Adrenal gland (tissue), 19 donors: ENCODE measurements at places on chromosomes 3 and 15.

DNA sequence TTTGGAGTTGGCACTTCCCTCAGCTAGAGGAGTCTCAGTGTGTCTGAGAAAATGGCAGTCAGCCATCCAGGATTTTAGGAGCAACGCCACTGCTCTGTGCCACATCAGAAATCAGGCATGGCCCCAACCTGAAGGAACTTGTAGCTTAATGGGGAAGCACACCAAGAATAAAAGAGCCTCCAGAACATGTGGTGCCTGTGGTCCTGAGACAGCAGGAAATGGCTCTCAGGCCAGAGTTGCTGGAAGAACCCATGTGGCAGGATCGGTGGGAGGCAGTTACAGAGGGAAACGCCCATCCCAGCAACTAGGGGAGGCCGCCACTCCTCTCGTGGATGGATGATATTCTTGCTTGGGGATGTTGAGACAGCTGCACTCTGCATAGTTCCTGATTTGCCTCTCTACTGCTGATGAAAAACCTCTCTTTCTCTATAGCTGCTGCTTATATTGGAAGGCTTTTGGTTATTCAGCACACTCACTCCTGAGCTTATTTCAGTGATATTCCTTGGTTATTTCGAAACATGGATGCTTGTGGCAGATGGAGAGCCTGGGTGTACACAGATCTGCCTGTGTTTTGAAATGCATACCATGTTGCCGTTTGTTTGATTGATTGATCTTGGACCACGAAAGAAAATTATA lies 52.4 kb downstream of the KLHL25 start:
- no peak for DNase-seq

- DNase-seq, result no peak
Observed at GRCh38 chr3:195209083-195209846, 61.7 kb downstream of the XXYLT1 start.

GRCh38 chr3:13515786-13516759 lies 32.9 kb upstream of the FBLN2 start:
- no peak for DNase-seq

DNA sequence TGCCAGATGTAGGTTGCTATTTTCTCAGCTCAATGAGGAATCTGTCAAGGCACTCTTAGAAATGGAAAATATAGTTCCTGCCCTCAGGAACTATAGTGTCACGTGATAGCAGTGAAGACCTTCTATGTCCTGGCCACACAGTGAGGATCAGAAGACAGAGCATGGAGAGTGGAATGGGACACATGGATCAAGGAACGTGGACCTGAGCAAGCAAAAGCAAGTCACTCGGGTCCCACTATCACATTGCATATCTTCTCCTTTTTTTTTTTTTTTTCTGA lies 21.2 kb downstream of the SMAD3 start:
- no peak for DNase-seq

DNA sequence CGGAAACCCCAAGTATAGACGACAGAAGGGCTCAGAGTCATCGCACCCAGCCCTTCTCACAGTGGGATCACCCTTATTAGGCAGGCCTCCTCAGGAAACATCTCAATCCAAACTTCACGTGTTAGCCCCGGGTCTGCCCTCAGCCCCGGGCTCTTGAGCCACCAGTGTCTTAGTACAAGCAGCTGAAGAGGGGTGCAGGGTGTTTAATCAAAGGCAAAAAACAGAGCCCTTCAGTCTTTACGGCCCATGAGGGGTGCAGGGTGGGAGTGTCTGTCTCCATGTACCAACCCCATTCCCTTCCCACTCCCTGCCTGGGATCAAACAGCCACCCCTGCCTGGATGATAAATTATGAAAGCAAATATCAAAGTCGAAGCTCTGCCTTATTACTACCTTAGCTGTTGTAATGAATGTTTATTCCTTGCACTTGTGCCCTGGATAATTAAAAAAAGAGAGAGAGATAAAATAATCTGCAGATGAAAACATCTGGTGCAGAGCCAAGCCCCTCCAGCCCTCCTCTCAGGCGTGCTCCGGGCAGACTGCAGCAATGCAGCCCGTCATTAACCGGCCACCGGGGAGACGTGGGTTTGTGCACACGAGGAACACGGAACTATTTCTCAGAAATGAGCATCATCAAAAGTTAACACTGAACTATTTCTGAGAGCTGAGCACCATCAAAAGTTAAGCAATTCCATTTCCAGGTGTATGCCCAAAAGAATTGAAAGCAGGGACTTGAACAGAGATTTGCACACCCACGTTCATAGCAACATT lies 64.5 kb downstream of the ADAMTS17 start:
- DNase-seq, result no peak

- no peak for DNase-seq
Observed at GRCh38 chr15:69104050-69104750, 56.2 kb upstream of the GLCE start.

DNA sequence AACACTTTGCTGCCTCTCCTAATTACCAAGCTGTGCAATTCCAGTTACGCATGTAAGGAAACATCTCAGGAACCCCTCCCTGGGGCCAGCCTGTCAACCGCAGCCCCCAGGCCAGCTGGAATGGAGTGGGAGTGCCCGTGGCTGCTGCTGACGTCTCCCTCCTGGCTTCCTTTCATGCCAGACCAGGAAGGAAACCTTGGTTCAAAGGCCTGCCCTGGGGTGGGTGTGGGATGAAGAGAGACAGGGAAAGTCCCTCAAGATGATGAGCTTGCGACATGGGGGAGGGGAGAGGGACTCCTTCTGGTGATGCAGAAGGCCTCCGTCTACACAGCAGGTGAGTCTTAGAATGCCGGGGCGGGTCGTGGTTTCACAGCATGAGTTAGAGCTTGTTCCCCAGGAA lies 11.4 kb upstream of the CYP11A1 start:
- no peak for DNase-seq

DNA sequence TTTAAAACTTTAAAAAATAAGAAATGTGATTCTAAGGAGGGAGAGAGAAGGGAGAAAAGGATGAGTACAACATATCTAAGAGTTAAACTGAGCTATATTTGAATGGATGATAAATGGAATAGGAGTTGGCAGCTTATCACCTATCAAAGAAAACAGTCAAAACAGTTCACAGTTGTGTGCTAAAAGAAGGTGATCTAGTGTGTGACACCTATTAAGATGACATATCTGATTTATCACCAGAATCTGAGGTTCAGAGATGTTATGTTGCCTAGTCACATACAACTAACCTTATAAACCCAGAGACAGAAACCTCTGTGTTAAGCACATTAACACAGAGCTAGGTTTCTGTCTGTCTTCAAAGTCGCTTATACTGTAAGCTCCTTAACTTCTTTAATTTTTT lies 3.0 kb downstream of the ATP13A3 start:
- DNase-seq, result no peak

- DNase-seq, result no peak
Observed at GRCh38 chr3:62898530-62899496, 23.6 kb upstream of the CADPS start.

GRCh38 chr15:62559381-62559733 lies 394.3 kb upstream of the C2CD4B start:
- no peak for DNase-seq

DNA sequence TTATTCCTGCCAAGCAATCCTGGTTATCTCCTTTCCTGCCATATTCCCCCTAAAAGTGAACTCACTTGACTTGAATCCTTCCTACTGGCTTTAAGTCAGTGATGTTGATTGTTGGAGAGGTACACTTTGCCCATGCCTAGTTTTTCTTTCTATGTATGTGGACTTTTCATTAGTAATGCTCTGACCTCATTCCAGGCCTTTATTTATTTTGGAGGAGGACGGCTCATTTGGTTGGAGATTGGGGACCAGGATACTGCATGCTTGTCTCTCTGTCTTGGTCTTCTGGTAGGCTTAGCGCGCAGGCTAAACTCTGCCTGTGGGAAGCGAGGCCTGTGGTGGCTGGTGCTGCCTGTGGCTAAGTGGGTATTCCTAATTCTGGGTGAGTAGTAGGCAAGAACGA lies 29.1 kb upstream of the MTMR10 start:
- no peak for DNase-seq

DNA sequence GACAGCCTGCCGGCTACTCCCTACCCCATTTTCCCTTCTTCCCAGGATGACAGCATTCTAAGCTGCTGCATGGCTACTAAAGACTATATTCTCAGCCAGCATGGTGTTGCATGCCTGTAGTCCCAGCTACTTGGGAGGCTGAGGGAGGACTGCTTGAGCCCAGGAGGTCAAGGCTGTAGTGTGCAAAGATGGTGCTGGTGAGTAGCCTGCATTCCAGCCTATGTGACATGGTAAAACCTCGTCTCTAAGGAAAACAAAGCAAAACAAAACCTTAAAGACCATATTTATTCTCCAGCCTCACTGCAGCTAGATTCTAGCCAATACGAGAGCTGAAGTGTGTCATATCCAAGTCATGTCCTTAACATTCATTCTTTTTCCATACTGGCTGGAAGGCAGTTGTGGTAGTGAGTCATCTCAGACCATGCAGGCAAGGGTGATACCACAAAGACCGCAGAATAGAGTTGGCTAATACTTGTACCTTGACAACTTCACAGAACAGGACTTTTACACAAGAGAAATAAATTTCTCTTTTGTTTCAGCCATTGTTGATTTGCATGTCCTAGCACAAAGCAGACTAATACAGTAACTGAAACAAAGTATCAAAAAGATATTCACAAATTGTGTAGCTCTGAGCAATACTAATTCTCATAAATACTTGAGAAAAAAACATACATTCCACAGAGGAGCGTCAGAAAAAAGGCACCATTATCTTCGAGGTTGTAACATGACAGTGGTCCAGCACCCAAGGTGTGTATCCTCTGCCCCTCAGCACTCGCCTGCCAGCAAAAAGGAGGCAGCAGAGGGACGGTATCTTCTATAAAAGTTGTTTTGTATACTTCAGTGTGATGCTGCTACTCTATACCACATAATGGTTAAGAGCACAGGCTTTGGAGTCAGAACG lies 14.8 kb downstream of the PBRM1 start:
- DNase-seq, result peak; percentile 68

GRCh38 chr3:153246806-153247205 lies 84.8 kb downstream of the RAP2B start:
- DNase-seq, result no peak

- DNase-seq, result peak; percentile 10
Observed at GRCh38 chr15:77030928-77031375, 36.0 kb downstream of the PSTPIP1 start.

GRCh38 chr3:64814351-64814750 lies 126.6 kb upstream of the ADAMTS9 start:
- DNase-seq, result no peak

DNA sequence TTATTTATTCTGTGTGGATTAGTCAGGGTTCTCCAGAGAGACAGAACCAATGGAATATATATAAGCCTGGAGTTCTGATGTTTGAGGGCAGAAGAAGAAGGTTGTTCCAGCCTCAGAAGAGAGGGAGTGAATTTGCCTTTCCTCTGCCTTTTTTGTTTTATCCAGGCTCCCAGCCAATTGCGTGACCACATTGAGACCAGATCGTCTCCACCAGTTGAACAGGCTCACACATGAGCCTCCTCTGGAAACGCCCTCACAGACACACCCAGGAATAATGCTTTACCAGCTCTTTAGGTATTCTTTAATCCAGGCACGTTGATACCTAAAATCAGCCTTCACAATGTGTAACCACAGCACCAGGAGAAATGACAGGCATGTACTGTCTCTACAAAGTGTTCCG lies 923.1 kb downstream of the TBL1XR1 start:
- DNase-seq, result no peak

- no peak for DNase-seq
Observed at GRCh38 chr3:134453631-134454030, 32.2 kb downstream of the ANAPC13 start.

DNA sequence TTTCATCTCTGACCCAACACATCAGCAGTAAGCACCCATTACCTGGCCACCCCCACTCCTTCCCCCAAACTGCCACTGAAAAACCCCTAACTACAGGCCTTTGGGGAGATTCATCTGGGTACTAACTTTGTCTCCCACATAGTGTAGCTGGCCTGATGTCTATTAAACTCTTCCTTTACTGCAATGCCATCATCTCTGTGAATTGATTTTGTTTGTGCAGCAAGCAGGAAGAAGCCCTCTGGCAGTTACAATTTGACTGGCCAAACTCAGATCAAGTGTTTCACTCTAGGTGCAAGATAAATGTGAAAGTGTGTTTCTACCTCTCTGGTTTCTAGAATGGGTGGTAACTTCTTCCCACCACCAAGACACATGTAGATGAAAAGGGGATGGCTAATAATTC lies 26.7 kb upstream of the OR5K4 start:
- DNase-seq, result no peak

DNA sequence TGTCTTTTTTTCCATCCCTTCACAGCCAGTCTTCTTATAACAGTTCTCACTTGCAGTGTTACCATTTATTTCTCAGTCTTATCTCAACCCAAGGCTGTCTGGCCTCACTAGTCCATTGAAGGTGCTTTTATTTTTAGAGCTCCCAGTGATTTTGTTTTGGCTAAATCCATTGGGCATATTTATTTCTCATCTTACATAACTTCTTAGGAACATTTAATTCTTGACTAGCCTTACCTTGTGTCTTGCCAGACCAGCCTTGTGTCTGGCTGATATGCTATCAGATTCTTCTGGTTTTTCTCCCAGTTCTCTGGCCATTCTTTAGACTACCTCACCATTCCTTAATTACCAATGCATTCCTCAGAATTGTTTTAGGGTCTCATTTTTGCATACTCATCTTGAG lies 42.3 kb upstream of the TUSC7 start:
- no peak for DNase-seq

- no peak for DNase-seq
Observed at GRCh38 chr3:170424879-170425278, 6.2 kb downstream of the CLDN11 start.

DNA sequence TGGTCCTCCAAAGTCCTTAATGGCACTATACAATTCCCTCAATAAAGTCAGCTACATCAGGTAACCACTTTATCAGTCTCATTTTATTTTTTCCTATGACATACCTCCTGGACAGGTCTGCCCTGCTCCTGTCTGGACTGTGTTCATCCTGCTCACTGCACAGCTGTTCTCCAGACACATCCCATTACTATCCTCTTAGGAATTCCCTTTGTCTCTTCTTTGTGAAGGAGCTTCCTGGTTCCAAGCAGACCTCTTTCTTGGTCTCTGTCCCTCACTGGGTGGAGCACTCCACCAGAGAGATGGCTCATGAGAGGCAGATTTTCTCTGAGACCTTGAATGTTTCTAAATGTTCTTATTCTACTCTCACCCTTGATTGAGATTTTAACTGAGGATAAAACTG lies 60.1 kb downstream of the KY start:
- no peak for DNase-seq

DNA sequence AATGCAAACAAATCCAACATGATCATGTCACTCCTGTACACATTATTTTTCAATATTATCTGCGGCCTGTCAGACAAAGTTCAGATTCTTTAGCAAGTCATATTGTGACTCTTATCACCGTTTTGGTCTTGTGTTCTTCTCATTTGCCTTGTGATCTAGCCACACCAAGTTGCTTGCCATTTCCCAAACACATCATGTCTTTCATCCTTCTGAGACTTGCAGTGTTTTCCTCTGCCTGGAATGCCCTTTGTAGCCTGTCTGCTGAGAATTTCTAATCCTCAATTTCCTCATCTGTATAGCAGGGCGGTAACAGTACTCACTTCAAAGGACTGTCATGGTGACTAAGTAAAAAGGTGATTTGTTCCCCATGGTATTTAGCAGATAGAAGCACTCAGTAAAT lies 135.0 kb downstream of the GREM1 start:
- no peak for DNase-seq
